ENCODE measurements at places on chromosomes 4 and X.

GRCh38 chr4:130056286-130056685, 960.3 kb downstream of the C4orf33 start:
- no peak for DNase-seq

GRCh38 chrX:107288676-107289075, 82.3 kb downstream of the DNAAF6 start:
- no peak for DNase-seq

- DNase-seq = peak; percentile 73
Observed at GRCh38 chr4:77095101-77095821, 19.5 kb upstream of the CCNI start.

DNA sequence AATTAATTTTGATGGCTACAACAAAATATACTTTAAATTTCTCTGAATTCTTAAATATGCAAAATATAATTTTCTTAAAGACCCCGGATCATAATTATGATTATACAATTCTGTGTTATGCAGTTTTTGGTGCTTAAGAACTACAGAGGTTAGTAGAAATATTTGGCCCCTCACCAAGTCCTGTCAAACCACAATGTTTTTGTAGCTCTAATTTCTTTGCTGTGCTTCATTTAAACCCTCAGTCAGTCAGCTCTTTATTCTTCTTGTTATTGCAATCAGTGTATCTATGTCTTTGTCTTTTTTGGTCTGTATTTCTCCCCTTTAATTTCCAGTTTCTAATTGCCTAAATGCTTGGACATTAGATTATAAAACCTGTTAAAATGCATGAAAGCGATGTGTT, 186.1 kb downstream of the CAMK2D start:
- no peak for DNase-seq

All from common myeloid progenitor, CD34-positive (primary cell).